ENCODE measurements at places on chromosomes 16 and 17. TPM values are rescaled to one million over a fixed set of nuclear protein-coding genes. Genes with fewer than 3 reads are reported as not detected.

DNA sequence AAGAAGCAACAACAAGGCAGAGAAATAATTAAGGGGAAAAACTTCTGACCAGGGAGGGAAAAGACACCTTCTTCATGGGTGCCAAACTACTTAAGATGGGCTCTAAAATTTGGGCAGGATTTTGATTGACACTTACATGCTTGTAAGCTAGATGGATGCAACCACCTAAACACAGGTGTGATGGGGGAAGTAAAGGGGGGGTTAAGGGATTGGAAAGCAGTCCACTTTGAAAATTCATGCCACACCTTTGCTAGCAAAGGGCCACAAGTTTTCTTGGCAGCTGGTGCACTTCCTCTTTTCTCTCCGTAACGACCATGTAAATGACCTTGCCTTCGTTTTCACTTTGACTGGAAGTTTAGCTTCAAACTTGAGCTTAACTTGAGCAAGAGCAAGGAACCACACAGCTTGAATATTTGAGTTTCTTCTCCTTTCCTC lies 14.3 kb upstream of the PRKAR1A start:
- DNase-seq: no peak
- H3K4me1 ChIP-seq: peaks cover 10% of the 10 kb centered on the region
- no peak overlapping the region for H3K4me3 ChIP-seq
- H3K27me3 ChIP-seq: no peaks in the 10 kb centered on the region
- H3K27ac ChIP-seq: no peak overlapping the region

DNA sequence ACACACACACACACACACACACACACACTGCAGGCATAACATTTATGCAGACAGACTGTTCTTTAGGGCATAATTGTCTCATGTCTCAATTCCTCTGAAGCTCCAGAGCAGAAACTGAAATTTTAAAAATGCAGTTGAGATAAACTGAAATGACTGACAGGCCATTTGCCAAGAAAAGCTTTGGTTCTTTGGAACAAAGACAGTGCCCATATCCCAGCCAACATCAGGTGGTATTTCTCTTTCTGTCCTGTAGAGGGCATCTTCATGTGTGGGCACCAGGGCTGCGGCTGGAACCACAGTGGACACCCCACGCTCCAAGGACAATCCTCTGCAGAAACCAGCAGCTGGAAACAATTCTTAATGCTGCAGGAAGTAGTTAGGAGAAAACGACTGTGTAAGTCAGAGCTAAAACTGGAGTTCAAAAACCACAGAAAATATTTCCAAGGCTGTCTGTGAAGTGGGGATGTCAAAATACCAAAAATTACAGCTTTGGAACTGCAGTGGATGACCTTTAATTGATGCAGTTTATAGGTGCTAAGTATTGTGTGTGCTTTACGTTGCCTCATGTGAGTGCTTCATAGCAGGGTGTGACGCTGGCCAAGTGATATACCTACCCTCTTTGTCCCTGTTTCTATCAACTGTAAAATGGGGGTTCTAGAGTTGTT lies 10.6 kb upstream of the MEFV start:
- no peaks in the 10 kb centered on the region for H3K4me1 ChIP-seq
- DNase-seq: no peak
- no peak overlapping the region for H3K27ac ChIP-seq
- H3K27me3 ChIP-seq: no peaks in the 10 kb centered on the region
- H3K4me3 ChIP-seq: no peak overlapping the region
- H3K36me3 ChIP-seq: no peaks in the 10 kb centered on the region

GRCh38 chr16:3946604-3947180 lies 66.2 kb upstream of the CREBBP start:
- H3K36me3 ChIP-seq: no peaks in the 10 kb centered on the region
- no peaks in the 10 kb centered on the region for H3K27me3 ChIP-seq
- no peak for DNase-seq
- H3K4me3 ChIP-seq: no peak overlapping the region
- H3K4me1 ChIP-seq: no peaks in the 10 kb centered on the region

- DNase-seq: peak; percentile 27
- H3K27me3 ChIP-seq: no peaks in the 10 kb centered on the region
- no peak overlapping the region for H3K27ac ChIP-seq
These were observed 13.2 kb upstream of the RBFOX3 start for GRCh38 chr17:79623786-79624717.

The SLC9A5 gene
- 0.17 TPM for total RNA-seq

The SOCS1 gene
- total RNA-seq: 2.7 TPM
